Central memory CD8-positive, alpha-beta T cell (primary cell): ENCODE measurements at places on chromosomes 1 and 21.

DNA sequence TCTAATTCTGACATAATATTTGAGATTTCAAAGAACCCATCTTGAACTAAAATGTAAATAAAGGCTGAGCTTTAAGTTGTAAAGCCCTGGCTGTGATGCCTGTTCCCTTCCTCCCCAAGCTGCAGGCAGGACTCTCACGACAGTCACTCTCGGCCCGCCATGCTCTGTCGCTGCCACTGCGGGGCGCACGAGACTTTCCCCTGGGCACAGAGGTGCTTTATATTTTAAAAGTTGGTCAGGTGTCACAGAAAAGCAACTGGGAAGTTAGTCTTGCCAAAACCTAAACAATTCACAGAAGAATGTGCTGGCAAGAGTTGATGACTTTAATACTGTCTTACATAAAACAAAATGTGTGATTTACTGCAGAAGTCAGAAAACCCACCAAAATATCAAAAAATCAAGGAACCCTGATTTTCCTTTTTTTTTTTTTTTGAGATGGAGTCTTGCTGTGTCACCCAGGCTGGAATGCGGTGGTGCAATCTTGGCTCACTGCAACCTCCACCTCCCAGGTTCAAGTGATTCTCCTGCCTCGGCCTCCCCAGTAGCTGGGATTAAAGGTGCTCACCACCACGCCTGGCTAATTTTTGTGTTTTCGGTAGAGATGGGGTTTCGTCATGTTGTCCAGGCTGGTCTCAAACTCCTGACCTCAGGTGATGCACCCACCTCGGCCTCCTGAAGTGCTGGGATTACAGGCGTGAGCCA is 10.7 kb downstream of the LRRC47 start:
- no peak for DNase-seq

GRCh38 chr1:148367596-148367995 is 115.5 kb downstream of the PPIAL4G start:
- no peak for DNase-seq

DNA sequence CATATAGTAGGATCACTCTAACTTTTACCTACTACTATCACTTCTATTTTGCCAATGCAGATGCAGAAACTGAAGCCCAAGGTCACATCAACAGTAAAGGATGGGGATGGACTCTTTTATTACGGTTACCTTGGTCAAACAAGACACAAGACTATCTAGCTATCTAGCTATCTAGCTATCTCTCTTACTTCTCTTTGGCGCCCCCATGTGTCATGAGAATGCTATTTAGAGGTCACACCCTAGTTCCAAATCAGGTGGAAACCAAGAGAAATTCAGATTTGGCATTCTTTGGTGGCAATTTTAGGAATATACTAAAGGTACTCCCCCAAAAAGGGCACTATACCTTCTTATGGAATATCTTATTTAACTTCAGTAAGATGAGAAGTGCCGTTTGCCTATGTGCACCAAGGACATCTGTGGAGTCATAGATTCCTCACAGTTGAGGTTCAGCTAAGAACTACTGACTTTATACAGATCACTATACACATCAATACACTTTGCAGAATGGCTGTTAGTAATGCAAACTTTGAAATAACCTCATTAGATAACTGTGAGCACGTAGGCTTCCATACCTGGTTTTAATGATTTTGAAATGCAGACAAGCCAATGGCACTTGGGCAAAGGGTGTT is 6.7 kb downstream of the ZNF648 start:
- DNase-seq = peak; percentile 17

DNA sequence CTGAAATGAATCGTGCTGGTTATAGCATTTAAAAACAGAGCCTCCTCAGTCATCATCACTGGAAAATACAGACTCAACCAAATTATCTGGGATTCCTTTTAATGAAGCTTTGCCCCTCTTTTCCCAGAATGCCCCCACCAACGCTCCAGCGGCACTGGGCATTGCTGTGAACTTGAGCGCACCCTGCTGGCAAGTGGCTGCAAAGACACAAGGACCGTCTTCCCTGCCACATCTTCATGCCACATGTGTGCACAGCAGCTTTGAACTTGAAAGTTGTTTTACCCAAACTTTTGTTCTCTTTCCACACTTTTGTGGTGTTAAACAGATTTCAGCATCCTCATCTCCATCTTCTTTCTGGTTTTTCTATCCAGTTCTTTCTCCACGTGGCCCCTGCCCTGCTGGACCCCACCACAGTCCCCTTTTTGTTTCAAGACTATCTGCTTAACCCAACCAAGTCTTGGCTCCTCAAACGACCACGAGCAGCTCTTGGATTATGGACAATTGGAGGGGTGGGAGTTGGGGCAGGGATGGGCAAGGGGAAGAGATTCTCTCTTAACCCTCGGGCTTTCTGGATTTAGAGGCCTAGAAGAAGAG is 12.8 kb upstream of the LMX1A start:
- peak; percentile 35 for DNase-seq

DNA sequence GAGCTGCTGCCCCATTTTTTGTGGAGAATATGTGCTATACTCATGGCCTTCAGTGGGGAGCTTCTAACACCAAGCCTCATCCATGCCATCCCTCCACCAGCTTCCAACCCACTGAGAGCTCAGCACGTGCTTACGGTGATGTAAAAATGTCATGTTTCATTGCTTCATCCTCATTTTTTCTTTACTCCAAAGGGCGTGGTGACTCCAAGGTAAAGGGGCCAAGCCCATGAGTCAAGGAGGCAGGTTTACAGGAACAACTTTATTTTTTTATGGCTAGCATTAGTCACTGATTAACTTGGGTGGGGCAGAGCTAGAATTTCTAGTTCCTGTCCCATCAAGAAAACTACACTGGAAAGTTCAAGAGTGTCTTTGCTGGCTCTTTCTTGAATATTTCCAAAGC is at the start of gene C1orf226:
TSS of gene C1orf226 (plus strand) at position 346 of the 400 bp plus-strand sequence. CDS start 174 bp downstream, outside the sequence.
- DNase-seq = no peak

DNA sequence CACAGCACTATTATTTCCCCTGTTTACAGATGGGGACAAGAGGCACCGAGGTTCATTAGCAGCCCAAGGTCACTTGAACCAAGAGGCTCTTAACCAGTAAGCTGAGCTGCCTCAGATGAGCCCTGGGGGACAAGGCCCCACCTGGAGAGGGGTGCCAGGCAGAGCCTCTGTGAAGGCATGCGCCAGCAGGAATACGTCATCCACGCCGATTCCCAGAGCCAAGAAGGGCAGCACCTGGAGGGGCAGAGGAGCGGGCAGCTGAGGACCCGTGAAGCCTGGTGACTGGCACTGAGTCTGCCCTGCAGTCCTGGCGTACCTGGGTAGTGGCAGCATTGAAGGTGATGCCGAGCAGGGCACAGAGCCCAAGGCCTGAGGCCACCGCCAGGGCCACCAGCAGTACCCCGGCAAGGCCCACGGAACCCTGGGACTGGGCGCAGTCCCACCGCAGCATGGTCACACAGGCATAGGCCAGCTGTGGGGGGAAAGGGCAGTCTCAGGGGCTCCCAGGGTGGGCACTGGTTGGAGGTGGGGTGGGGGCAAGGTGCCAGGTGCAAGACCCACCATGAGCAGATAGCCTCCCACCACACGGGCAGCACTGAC is 14.1 kb downstream of the PTCH2 start:
- DNase-seq = no peak

DNA sequence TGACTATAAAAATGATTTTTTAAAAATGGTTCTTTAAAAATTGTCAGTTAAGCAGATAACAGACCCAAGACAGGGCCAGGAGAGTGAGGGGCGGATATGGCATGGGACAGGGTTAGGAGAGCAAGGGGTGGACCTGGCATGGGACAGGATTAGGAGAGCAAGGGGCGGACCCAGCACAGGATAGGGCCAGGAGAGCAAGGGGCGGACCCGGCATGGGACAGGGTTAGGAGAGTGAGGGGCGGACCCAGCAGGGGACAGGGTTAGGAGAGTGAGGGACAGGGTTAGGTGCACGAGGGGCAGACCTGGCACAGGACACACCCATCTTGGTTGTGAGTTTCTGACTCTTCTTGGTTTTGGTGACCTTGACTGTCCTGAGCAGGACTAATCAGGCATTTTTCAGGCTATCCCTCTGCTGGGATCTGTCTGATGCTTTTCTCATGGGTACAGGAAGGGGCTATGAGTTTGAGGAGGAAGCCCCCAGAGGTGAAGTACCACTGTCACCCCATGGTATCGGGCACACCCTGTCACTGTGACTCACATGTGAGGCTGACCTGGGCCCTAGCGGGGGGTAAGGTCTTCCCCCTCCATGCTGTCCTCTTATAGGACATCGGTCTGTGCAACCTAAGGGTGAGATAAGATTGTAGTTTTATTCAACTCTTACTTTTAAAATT is 159.0 kb upstream of the COL6A1 start:
- DNase-seq = no peak

DNA sequence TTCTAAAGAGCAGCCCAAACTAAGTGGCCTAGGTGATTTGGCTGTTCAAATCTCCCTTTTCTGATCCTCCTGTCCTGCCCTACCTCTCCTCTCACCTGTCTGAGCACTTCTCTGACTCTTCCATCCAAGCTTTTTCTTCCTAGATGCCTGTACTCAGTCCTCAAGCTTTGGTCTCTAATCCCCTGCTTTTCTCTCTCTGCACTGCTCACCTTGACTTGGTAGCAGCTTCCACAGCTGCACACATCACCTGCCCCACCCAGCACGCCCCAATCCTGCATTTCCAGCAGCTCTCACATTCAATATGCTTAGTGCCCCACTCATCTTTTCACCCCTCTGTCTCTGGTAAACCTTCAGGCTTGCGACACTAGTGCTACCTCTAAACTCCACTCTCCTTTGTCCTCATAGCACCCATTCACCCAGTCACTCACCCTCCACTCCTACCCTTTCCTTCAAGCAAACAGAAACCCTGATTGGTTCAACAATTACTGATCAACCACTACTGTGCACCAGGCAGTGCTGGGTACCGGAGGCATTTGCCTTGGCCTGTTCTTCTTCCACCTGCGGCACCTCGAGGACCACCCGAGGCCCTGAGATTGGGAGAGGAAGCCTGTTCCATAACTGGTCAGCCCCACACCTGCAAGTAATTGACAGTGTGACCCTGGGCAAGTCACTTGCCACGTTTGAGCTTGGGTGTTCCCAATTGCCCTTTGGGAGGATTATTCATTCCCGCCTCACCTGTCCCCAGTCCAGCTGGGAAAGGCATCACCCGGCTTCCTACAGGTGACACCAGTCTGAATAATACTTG is 136.1 kb upstream of the EDN2 start:
- no peak for DNase-seq

DNA sequence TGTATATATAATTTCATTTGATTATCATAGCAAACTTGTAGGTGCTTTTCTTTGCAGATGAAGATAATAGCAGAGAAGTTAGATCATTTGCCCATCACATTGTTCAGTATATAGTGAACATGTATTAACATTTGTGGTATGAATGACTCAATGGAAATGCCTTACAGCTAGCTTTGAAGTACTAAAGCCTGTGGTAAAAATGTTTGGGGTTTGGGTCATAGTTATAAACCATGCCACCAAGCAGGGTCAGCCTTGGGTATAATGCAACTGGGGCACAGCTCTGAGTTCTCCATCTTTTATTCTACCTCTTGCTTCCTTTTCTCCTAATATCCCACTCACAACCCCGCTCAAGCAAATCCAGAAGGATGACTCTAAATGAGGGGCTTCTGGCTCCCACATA is 141.6 kb downstream of the KCNT2 start:
- no peak for DNase-seq

GRCh38 chr1:50378770-50379169 is 44.5 kb downstream of the DMRTA2 start:
- DNase-seq = no peak

DNA sequence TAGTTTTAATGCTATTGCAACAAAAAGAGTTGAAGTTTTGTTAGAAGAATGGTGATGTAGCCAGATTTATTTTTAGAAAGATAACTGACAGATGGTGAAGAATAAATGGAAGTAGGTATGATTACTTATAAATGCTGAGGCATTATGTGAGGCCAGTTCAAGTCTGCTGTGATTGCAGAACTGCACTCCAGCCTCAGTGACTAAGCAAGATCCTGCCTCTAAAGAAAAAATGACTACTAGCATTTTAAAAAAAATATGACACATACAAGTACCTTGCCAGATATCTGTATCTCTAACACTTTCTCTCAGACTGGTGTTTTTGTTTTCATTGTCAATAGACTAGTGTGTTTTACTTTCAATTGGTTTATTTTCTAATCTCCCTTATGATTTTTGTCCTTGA is 1242.4 kb upstream of the ADGRL4 start:
- no peak for DNase-seq

- DNase-seq = no peak
Observed at GRCh38 chr1:214018386-214019268, 30.9 kb downstream of the PROX1 start.
